RKO (cell line): ENCODE measurements at places on chromosomes 11 and 22.

GRCh38 chr11:9037963-9038362 lies 34.2 kb upstream of the NRIP3 start:
- DNase-seq, result no peak

DNA sequence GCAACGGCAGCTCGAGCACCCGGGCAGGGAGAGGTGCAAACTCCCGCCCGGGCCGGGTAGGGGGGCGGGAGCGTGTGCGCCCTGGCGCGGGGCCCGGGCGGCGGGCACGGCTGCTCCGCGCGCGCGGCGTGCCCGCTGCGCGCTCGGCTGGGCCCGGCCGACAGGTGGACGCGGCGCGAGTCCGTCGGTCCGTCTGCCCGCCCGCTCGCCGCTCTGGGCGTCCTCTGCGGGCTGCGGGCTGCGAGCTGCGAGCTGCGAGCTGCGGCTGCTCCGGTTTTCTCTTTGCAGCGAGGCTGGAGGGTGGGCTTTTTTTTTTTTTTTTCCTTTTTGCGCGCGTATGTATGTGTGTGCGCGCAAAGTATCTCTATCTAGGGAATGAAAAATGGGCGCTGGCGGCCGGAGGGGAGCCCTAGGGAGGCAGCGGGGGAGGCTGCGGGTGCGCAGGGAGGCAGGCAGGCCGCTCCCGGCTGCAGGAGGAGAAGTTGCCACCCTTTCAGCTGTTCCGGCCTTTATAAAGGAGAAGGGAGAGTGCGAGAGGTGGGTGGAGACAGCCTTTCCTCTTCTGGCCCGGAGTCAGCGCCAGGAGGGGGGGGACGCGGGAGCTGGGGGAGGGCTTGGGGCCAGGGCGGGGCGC lies at the start of gene PDGFB:
Gene PDGFB, minus strand, starts transcription at position 487 of the 634 bp plus-strand sequence. CDS start 1,019 bp downstream, outside the sequence.
- no peak for DNase-seq

DNA sequence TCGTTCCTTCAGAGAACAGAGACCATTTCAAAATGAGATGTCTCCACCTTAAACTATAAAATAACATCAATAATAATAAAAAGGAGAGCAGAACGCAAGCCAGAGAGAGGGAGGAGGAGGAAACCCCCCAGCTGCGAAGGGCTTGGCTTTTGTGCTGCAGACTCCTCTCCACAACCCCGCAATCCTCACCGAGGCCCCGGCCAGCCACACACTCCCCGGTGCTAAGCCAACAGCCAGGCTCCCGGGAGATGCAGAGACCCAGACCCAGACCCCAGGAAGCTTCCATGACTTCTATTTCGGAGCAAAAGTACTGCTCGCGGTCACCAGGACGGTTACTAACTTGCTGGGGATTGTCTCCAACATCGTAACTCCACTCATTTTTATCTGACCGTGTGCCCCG lies 10.6 kb downstream of the PHF21B start:
- DNase-seq, result no peak

- no peak for DNase-seq
These were observed 9.7 kb downstream of the TUB start for GRCh38 chr11:8090756-8091155.

DNA sequence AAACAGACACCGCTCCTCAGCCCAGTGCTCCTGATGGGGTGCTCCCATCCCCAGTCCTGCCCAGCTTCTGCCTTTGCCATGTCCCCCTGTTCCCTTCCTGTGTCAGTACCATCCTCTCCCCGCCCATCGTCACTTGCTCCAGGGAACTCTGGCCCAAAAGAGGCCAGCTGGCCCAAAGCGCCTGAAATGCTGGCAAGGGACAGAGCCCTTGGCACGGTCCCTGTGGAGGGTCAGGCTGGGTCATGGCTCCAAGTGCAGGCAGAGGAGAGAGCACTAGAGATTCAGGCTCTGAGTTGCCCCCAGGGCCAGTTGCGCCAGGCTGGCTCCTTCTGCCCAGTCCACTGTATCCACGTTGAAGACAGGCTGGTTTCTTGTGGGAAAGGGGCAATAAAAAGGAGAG lies 8.4 kb upstream of the HDHD5 start:
- DNase-seq, result no peak

- no peak for DNase-seq
These were observed 171.8 kb downstream of the IGLL1 start for GRCh38 chr22:23408321-23408720.

DNA sequence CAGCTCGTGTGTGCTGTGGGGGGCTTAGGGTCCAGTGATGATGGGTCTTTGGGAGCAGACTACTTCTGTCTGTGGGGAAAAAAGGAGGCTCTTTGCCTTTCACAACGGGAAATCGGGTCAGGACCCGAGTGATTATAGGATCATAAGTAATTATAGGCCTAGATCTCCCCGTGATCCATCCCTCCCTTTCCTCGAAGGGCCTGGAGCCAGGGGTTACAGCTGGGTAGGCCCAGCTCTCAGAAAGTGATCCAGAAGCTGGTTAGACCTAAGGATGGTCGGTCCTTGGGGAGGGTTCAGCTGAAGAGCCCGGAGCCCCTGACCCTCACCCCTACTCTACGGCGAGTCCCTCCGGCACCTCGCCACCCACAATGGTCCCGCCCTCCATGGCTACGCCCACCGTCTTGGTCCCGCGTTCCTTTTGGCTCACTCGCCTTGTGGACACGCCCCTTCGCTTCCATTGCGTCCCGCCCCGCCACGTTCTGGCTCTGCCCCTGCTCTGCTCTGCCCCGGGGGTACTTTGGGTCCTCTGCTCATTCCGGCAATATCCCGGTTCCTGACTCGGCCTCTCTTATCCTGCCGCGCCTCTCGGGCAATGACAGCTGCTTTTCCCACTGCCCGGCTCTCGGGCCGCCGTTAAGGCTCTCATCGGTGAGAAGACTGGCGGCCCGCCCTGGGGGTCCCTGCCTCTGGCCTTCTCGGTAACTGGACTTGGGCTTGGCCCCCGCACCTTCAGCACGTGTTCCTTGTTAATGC lies 5.0 kb downstream of the IGSF22 start:
- DNase-seq, result peak; percentile 86

DNA sequence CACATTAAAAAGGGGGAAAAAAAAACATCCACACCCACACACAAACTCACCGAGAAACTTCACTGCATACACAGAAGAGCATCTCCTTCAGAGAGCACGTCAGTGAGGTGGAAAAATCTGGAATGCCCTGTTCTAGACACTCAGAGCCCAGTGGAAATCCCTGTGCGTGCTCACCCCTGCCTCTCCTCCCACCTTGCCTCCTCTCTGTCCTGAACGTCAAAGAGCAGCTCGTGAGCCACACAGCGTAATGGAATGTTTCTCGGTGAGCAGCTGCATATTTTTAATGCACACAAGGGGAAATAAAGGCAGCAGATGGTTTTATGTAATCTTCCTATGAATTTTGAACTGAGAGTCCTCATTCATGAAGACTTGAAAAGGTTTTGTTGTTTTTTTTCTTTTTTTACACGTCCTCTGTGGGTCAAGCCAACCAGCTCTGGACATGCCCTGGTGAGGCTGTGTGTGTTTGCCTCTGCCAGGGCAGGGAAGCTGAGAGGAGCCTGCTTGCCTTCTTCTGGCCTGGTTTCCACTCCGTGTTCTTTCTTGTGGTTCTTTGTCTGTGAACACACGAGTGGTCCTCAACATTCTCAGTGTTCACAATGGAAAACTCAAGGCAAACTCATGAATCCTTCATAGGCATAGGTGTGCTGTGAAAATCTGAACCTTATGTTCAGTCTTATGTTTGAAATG lies 219.2 kb downstream of the TENM4 start:
- no peak for DNase-seq

DNA sequence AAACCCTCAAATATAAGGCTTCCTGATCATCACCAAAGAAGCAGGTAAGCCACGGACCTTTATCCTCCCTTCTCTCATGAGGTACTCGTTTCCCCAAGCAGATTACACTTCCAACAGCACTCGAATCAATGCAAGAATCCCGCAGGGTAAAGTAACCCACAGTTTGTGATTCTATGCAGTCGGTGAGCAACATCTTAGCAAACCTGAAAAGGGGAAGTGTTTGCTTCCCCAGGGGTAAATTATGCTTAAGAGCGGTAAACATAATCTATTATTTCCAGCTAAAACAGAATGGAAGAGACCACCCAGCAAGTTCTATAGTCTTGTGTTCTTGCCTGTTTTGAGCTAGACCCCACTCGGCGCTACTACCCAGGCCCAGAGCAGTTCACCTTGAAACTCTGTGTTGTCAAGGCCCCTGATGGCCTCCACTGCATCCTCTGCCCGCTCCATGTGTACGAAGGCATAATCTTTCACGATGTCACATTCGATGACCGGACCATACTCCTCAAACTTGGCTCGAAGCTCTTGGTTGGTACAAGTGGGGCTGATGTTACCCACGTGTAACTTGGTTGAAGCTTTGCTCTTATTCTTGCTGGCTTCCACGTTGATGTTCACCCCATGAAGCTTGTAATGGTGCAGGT lies 1.3 kb downstream of the RBM4B start:
- no peak for DNase-seq

DNA sequence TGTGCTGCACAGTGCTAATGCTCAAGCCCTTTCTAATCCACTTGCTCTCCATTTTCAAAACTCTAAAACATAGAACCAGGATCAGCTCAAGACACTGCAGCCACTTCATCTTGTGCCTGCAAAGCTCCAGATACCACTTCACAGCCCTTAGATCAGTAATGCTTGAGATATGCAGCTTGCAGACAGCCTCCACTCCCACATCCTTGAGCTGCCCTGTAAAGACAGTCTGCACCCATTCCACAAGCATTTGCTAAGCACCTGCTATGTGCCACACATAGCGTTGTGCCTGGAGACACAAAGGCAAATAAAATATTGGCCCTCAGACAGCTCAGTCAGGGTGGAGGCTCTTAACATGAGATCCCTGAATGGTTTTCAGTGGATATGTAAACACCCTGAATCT lies 192.5 kb upstream of the SNX19 start:
- DNase-seq, result no peak

- no peak for DNase-seq
These were observed 1234.7 kb downstream of the TBC1D22A start for GRCh38 chr22:47997052-47997590.

DNA sequence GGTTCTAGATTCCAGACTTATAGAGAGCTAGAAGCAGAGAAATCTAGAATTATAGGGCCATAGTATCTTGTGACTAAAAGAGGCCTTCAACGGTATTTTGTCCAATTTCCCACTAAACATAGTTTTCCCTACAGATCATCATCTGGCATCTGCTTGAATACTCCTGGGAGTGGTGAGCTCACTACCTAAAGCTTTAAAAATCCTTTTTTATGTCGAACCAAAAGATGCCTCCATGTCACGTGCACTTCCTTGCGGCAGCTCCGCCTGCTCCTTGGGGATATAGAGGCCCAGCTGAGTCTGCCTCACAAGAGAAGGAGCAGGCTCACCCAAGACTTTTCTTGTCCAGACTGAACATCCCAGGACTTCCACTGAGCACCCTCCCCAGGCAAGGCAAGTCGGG lies 4.3 kb upstream of the MB start:
- DNase-seq, result no peak

DNA sequence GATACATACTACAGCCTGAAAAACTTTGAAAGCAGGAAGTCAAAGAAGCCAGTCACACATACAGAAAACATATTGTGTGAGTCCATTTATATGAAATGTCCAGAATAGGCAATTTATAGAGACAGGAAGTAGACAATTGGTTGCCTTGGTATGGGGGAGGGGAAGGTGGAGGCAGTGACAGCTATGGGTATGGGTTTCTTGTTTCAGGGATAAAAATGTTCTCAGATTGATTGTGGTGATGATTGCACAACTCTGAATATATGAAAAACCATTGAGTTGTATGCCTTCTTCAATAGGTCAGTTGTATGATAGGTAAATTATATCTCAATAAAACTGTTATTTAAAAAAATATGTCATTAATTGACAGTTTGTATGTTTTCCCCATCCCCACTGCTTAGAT lies 137.6 kb downstream of the SNX19 start:
- DNase-seq, result no peak

- DNase-seq, result no peak
These were observed 11.5 kb downstream of the NPTXR start for GRCh38 chr22:38832005-38832978.

- DNase-seq, result no peak
These were observed 53.5 kb downstream of the OTOG start for GRCh38 chr11:17600316-17601255.

DNA sequence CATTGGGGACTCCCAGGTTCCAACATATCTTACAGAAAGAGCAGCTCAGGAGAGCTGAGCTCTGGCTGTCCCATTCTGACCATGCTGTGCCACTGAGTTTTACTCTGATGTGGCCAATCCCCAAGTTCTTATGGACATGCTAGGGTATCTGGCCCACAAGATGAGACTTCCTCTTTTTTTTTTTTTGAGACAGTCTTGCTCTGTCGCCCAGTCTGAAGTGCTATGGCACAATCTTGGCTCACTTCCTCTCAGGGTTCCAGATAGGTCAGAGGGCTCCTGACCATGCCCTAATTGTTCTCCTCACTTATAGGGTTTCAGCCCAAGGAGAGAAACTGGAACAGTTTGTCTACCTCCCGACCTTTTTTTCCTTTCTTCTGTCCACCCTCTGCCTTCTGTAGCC lies 152.3 kb upstream of the CCDC90B start:
- no peak for DNase-seq

DNA sequence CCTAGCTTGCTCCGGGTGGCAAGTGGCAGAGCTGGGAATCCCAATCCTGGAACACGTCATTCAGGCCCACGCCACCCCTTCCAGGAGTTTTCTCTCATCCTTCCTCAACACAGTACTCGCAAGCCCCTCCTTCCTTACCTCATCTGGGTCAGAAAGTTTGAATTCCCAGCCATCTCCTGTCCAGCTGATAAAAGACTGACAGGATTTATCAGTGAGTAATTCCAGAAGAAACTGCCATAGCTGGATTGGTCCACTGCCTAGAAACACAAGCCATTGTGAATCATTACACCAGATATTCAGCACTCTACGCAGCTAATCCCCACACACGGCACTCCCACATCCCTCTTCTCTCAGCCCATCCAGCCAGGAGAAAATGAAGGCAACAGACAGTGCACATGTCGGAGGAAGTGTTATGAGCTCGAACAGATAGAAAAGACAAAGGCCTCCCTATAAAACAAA lies 124.0 kb downstream of the ETS1 start:
- DNase-seq, result no peak

DNA sequence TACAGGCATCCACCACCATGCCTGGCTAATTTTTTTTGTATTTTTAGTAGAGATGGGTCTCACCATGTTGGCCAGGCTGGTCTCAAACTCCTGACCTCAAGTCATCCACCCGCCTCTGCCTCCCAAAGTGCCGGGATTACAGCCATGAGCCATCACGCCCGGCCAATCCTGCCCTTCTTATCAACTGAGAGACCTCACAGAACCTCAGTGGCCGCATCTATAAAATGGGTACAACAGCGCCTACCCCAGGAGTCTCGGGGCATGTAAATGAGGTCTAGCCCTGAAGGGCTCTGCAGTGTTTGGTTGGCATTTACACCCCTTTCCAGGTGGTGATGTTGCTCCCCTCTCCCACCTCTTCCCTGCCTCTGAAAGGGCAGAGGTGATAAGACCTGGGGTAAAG lies 11.7 kb downstream of the SYNGR1 start:
- no peak for DNase-seq
